ENCODE measurements at places on chromosomes 5 and 9. TPM values are rescaled to one million over a fixed set of nuclear protein-coding genes. Genes with fewer than 3 reads are reported as not detected.

Gene PCSK5
- total RNA-seq = 2.4 TPM

Gene SLC6A19
- total RNA-seq = not detected

GRCh38 chr9:94812343-94812742 is 85.8 kb downstream of the AOPEP start:
- peak; percentile 32 for DNase-seq

DNA sequence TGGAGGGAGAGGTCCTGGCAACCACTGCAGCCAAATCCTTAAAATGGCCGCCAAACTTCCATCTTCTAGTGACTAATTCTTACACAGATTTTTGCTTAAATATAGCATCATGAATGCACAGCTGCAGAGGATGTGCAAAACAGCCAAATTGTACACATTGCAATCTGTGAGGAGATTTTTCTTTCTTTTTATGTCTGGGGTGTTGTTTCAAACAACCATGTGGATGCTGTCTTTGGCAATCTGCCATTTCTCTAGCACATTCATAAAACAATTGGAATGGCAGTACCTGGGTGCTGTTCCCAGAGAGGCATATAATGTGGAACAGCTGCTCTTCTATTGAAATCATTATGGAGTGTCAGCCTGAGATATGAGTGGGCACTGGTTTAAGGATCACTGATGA is 1082.9 kb upstream of the SEMA6A start:
- no peak for DNase-seq

DNA sequence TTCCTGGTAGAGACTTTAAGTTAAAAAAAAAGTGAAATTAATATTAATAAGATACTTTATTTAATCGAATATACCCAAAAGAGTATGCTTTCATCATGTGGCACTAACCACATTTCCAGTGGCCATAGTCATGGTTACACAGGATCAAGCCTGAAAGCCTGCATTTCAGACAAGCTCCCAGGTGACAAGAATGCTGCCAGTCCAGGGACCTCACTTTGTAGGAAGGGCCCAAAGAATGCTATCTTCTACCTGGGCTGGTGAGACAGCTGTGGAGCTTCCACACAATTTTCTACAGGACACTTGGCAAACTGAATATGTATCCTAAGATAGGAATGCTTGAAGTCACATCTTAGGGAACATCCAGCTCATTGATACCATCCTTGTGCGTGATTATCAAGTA is 203.8 kb downstream of the AUH start:
- no peak for DNase-seq

DNA sequence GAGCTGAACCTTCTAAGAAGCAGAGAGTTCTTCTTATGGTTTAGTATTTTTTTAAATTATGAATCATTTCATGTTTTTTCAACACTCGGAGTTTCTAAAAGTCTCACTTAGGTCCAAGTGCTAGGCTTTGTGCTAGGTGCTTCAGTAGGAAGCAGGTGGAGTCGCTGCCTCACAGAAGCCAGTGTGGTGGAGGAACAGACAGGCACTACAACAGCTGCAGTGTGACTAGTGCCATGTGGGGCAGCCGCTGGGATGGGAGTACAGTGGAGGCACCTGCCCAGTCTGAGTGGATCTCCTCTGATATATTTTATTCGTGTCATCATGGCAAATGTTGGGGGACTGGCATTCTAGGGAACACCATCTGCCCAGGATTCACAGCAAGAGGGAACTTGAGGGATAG is 15.3 kb downstream of the PCDHGC5 start:
- no peak for DNase-seq

GRCh38 chr9:26133537-26133936 is 455.3 kb upstream of the TUSC1 start:
- DNase-seq = no peak

DNA sequence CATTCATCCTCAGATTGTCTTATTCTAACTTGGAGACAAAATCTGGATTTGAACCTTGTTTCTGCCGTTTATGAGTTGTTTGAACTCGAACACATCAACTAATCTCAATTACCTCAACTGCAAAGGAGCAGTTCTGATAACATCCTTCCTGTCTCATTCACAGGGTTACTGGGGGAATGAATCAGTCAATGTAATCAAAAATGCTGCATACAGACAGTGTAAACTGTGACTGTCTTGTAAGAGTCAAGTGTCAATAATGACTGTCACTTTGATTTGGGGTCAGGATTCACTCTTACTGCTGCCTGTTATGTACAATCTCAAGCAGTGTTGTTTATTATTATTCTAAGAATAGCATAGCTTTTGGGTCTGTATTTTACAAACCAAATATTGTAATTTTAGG is 273.8 kb downstream of the DOCK8 start:
- DNase-seq = no peak

- no peak for DNase-seq
These were observed 1.3 kb downstream of the CCIN start for GRCh38 chr9:36170531-36170930.

Gene SELENOP
- 68.9 TPM for total RNA-seq

DNA sequence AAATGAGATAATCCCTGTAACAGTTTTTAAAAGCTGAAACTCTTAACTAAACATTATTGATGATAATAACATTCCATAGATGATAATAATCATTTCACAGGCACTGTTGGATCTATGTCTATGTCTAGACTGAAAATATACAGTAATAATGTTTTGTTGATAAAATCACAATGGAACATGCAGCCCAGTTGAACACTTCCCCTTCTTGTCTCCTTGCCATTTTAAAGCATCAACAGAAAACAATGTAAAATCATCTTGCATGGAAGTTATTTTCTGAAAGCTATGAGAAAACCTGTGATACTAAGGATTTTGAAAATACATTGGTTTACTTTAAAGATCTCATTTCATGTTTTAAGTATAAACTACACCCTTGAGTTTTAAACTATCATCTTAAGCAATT is 1.9 kb downstream of the GAPT start:
- no peak for DNase-seq

Gene PCDHGA9
- total RNA-seq = 1.1 TPM

- DNase-seq = no peak
These were observed 27.0 kb upstream of the PPARGC1B start for GRCh38 chr5:149702934-149703646.

Gene HRH2
- 0.18 TPM for total RNA-seq

- DNase-seq = no peak
These were observed 30.6 kb downstream of the BAAT start for GRCh38 chr9:101354143-101354764.

DNA sequence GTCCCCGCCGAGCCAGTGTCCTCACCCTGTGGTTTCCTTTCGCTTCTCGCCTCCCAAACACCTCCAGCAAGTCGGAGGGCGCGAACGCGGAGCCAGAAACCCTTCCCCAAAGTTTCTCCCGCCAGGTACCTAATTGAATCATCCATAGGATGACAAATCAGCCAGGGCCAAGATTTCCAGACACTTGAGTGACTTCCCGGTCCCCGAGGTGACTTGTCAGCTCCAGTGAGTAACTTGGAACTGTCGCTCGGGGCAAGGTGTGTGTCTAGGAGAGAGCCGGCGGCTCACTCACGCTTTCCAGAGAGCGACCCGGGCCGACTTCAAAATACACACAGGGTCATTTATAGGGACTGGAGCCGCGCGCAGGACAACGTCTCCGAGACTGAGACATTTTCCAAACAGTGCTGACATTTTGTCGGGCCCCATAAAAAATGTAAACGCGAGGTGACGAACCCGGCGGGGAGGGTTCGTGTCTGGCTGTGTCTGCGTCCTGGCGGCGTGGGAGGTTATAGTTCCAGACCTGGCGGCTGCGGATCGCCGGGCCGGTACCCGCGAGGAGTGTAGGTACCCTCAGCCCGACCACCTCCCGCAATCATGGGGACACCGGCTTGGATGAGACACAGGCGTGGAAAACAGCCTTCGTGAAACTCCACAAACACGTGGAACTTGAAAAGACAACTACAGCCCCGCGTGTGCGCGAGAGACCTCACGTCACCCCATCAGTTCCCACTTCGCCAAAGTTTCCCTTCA is 1.4 kb downstream of the GLIS3 start:
- DNase-seq = peak; percentile 9

GRCh38 chr5:34660444-34660843 is 4.3 kb downstream of the RAI14 start:
- DNase-seq = no peak

- no peak for DNase-seq
These were observed 102.8 kb downstream of the IRX1 start for GRCh38 chr5:3698412-3698811.

Gene CDH18
- 3.2 TPM for total RNA-seq

GRCh38 chr9:136028760-136029470 is 66.2 kb downstream of the NACC2 start:
- no peak for DNase-seq

Data from H4 (cell line).